ENCODE measurements at places on chromosomes 5 and 9.

DNA sequence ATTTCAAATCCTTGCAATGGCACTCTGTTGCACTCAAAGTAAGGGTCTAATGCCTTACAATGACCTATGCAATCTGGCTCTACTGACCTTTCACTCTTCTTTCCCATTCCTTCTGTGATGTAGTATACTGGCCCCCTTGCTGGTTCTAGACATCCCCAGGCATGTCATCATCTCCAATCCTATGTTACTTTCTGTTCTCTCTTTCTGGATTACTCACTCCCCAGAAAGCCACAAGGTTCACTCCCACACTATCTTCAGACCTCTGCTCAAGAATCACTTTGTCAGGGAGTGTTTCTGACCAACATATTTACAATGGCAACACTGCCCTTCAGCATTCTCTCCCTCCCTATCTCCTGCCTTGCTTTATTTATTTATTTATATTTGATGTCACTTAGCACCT is 802.2 kb upstream of the WWC1 start:
- DNase-seq, result no peak

- no peak for DNase-seq
Measured at GRCh38 chr5:104082754-104083153, 520.2 kb upstream of the NUDT12 start.

GRCh38 chr5:135373736-135374515 is 25.1 kb downstream of the MACROH2A1 start:
- DNase-seq, result no peak

DNA sequence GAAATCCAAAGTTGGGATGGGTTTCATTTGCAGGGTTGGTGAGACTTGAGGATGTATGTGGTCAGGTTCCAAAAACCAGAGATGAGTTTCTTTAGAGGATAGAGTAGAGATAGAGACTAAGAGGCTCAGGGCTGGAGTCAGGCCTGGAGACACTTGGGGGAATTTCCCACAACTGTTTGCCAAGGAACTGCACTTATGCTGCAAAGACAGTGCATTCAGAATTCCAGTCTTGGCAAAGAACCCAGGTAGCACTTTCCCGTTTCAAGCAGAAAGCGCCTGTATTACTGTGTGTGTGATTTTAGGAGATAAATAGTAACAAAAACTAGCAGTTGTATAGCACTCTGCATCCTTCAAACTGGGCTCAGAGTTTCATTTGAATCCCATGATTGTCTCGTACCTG is 55.4 kb downstream of the SNCAIP start:
- DNase-seq, result no peak

DNA sequence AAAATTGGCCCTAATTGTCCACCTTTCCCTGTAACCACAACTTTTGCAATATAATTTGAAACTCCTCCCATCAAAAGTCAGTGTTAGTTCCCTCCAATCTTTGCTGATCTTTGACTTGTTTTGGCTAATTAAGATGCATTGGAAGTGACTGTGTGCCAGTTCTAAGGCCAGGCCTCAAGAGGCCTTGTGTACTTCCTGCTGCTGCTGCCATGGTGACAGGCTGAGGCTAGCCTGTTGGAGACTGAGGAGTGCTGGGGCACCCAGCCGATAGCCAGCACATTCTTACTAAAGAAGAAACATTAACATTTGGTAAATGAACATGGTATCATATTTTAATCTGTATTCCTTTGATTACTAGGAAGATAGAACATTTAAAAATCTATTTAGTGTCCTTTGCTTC is 86.5 kb downstream of the SREK1 start:
- no peak for DNase-seq

- DNase-seq, result no peak
Measured at GRCh38 chr5:40240111-40240510, 439.6 kb upstream of the PTGER4 start.

DNA sequence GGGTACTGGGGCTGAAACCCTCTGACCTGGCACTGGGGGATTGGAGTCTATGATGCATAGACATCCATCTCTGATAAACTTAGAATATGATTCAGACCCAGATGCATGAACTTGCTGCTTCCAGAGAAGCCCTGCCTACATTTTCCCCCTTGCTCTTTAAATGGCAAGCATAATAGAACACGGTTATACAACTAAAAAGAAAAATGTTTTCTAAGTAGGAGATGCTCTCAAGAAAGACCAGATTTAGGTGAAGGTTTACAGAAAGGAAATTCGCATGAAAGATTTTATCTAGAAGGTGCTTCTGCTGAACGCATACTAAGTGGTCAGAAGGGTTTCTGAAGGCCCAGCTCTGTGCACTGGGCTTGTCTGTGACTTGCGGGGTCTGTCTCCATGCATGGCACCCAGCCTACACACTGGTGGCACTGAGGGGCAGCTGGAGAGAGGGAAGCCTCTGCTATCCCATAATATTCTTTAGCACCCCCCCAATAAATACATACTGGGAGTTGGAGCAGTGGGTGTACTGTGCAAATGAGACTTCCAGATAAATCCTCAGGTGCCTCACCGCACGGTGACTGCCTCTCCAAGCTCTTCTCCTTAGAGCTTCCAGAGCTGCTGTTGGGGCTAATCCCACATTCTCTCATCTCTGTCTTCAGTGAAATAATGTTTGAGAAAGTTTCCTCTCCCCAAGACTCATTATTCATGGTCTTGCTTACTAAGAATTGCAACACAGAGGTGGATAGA is 114.6 kb downstream of the FSTL4 start:
- DNase-seq, result no peak

GRCh38 chr5:8247049-8247899 is 378.3 kb downstream of the MTRR start:
- DNase-seq, result no peak

DNA sequence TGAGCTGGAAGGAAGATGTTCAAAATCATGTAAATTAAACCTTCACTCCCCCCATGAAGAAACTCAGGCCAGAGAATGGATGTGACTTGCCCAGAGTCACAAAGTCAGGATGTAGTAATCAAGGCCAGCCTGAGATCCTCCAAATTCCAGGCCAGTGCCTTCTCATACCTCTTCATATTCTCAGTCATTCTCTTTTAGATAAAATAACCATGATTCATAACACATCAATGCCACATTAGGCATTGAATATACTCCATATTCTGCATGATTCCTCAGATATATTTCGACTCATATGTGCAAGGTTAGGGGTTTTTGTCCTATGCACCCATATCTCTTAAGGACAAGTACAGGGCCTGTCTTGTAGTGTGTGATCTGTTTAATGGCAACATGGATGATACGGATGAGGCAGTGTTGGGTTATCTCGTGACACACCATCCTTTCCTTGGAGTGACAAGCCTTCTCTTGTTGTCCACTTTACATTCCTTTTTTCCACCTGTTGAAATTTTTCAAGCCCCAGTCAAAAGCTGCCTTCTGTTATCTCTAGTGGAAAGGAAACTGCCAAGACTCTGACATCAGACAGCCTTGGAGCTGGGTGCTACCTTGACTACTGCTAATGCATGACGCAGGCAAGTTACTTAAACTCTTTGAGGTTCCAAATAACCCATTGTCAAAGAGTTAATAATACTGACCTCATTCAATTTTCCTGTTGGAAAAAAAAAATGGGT is 227.5 kb upstream of the NR4A3 start:
- DNase-seq, result no peak

- no peak for DNase-seq
Measured at GRCh38 chr5:16489322-16489791, 23.8 kb upstream of the ZNF622 start.

DNA sequence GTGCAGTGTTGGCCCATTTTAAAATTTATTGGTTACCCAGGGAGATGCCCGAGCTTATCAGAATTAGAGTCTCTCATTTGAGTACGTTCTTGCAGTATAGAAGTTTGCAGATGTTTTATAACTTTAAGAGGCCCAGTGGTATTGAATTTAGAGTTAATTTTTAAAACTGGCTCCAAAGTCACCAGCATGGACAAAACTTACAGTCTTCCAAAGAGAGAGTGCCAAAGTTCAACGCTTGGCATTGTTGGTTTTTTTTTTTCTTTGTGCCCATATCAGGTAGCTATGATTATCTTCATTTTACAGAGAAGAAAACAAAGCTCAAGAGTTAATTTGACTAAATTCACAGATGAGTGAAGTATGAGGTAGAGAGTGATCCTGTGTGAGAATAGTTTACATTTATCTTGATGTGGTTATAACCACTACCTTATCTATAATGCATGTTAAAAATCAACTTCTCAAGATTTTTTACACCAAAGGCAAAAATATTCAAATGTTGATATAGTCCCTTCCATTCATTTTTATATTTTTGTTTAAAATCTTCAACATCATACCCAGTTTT is 273.7 kb upstream of the DMRT1 start:
- no peak for DNase-seq

GRCh38 chr5:157581901-157582300 is 6.3 kb upstream of the ADAM19 start:
- no peak for DNase-seq

DNA sequence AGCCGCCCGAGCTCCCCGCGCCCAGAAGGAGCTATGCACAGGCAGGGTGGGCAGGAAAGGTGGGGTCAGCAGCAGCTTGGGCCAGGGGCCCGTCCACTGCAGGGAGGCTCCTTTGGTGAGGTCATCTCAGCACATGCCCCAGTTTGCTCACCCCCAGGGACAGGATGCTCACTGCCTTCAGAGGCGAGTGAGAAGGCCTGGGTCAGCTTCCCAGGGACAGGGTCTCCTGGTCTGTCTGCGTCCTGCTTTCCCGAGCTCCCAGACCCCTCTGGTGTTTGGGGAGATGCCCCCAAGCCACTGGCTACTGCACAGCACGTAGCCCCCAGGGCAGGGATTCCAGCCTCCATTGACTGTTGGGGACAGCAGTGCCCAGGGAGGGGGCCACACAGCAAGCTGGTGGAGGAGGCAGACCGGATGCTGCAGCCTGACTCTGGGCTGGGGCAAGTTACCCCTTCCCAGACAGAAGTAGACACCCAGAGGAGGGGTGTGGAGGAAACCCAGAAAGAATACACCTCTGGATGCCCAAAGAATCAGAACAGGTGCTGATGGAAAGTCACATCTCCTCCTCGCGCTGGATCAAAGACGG is 581 bp upstream of the SARDH start:
- DNase-seq, result no peak

DNA sequence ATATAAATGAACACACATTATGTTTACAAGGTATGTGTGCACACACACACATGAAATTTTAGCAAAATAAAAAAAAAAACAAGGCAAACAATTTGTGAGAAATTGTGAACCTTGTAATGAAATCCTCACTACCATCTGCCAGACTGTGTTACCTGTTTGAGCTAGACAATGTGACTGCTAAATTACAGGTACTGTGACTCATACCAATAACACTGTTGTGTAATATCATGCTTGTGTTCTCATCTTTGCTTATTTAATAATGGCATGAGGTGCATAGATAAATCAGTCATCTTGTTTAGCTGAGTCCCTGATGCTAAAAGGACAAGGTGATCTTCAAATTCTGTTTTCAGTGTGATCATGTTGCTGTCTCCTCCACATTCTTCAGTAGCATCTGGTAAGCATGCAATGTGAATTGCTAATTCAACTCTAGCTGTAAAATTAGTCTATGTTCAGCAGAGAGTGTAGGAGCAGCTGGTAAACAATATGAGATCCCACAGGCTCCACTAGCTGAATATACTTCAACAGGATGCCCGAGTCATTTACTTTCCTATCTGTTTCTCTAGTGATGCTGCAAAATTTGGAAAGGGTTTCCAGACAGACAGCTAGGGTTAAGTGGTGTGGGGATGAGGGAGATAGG is 966.3 kb upstream of the C9orf72 start:
- no peak for DNase-seq

DNA sequence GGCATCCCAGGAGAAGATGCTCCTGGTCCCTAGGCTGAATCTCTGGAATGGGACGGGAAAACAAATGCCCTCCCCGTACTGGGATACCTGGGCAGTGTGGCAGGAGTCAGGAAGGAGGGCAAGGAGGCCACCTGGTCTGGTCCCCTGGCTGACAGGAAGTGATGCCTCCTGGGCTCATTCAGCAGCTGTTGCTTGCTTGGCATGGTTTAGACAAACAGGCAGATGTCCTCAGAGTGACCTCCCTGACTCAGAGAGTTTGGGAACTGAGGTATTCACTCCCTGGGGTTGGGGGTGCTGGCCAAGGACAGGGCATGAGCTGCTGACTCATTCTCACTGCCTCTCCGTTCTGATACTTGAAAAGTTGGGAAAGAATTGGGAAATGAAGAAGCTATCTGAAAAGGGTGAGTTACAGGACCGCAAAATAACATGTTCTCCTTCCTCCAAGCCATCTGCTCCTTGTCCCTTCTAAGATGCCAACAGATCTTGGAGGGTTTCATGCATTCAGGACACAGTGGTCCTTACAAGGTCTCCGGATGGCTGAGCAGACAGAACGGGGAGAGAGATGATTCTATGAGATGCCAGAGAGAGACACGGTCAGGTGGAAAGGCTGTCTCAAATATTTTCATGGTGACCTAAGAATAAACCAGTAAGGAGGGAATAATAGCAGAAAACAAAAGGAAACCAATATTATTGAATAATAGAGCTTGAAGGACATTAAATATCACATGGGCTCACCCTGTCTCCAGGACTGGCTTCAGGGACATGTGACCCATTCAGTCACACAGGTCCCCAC is 534.5 kb downstream of the BNC2 start:
- DNase-seq, result no peak

DNA sequence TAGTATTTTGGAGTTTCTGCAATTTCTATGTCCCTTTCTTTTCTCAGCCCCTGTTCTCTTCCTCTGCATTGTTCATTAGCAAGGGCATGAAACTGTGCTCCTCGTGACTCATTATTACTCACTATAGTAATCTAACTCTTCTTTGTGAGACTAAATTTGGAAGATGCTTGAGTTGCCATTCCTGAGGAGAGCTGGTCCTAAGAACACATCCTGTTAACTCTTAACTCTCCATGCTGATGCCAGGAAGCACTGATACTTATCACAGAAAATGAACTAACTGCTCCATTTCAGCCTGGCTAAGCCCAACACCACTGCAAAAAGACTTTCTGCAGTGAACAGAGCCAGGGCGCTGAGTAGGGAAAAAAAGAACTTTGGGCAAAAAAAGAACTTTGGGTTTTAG is 10.6 kb upstream of the CSNK1A1 start:
- no peak for DNase-seq

GRCh38 chr9:120405134-120405533 is 174.8 kb downstream of the CDK5RAP2 start:
- no peak for DNase-seq

DNA sequence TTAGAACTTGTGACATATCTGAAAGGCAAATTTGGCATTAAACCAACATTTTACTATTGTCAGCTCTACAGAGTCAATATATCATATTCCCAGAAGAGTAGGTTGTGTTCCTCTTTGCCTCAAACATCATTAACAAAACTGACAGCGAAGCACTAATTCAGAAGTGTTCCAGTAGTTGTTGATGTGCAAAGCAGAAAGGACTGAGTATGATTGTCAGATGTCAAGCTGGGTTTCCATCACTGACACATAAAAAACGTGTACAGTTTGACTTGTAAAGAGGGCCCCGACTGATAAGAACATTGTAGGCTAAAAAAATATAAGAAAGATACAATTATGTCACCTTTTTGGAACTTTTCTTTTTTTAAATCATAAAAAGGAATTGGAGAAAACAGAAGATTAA is 101.5 kb upstream of the ZNF608 start:
- DNase-seq, result no peak

- DNase-seq, result no peak
Measured at GRCh38 chr5:102659151-102659550, 96.0 kb upstream of the PAM start.

Data from activated CD8-positive, alpha-beta memory T cell treated with anti-CD3 and anti-CD28 coated beads, Interleukin-2, amount 10 ng/mL, durations not matched to agents 7 days and 5 days (primary cell).